Fibroblast of skin of right biceps (primary cell): ENCODE measurements at places on chromosomes 2 and 18.

DNA sequence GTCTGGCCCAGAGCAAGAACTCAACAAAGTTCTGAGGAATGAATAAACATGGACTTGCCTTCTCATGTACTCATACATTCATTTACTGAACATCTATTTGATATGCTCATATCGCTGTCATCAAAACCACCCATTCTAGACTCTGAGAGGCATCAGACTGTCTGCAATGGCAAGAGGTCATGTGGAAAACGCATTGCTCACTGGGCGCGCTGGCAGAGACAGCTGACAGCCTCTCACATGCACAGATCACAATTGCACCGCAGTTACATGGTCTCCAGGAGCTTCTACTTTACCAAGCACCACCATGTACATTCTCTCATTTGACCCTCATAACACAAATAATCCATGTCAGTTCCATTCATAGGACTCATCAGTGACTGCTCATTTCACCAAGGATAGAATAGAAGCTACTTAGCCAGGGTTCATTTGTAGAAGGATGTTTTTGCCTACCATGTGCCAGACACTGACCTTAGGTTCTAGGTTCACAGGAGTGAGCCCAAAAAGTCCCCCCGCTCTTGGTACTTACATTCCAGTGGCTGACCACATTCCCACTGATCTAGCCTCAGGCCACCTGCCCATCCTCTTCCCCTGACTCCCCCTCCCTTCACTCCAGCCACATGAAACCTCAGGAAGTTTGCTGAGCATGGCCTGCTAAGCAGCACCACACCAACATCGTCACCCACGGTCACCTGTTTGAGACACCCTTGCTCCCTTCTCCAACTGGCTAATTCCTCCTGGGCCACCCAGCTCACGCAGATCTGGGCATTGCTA, 6.1 kb downstream of the FAM124B start:
- no peak for DNase-seq

DNA sequence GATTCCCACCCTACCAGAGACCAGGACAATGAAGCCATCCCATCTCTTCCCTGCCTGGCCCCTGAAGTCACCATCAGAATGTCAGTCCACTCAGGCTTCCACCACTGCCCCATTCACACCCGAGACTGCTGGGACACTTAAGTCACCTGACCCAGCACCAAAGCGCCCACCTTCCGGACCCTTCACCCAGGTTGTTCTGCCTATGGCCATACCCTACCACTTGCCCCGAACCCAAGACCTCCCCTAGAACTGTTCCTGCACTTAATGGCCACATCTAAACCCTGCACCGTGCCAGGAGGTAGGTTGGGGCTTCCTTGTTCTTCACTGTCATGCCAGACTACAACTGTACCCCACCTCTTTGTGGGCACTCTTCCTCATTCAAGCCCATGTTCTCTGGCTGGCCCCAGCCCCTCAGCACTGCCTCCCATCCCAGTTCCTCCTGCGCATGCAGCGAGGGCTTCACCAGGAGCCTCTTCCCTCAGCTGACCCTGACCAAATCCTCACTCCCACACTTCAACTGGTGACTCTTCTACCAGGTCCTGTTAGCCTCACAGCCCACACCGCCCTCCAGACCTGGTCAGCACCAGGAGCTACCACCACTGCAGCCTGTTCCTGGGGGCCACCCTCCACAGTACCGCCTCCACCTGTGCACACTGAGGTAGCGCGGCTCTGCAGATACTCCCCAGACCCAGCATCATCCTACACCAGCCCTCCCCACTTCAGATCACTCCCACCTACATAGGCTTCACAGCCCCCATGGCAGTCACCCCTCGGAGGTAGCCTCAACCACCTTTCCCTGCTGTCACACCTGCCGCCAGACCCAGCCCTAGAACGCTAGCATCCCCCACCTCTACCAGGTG, 8.3 kb upstream of the ADRA2B start:
- DNase-seq, result no peak

DNA sequence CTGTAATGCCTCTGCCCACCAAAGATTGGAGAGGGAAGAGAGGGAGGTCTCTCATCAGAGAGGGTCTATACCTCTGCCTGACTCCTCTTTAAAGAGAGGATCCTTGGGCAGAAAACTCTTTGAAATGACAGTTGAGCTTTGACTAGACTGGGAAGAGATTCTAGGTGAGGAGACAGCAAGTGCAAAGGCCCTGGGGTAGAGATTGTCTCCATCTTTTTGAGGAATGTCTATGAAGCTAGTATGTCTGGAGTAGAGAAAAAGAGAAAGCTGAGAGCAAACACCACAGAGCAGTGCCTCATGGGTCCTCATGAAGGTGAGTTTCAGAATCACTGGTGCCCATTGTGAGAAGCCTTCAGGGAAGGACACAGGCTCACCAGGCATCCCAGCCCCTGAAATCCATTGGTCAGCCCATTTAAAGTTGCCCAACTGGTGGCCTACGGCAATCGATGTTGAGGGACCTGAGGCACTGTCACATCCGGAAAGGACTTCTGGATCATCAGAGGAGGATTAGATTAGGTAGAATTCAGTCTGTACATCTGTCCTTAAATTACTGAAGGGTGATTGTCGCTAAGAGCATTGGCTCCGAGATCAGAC, 31.5 kb downstream of the LBH start:
- DNase-seq, result no peak

DNA sequence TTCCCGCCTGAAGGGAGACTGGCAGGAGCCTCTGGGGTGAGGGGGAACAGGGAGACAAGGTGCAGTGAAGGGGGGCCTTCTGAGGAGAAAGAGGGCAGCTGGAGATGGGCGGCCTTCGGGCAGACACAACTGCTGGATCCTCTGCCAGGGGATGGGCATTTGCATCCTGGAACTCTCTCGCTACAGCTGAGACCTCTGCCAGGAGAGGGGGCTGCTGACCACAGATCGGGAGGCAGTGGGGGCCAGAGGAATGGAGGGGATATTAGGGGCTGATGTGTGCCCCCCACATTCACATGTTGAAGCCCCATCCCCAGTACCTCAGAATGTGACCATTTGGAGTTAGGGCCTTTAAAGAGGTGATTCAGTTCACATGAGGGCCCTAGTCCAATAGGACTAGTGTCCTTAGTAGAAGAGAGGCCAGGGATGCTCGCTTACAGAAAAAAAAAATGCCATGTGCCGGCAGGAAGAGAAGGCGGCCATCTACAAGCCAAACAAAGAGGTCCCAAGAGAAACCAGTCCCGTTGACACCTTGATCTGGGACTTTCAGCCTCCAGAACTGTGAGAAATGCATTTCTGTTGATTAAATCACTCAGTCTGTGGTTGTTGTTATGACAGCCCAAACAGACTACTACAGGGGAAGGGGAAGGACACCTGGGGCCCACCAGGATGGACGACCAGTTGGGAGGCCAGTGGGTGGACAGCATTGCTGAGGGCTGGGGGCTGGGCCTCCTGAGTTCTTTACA, 50.0 kb downstream of the TRABD2A start:
- no peak for DNase-seq

DNA sequence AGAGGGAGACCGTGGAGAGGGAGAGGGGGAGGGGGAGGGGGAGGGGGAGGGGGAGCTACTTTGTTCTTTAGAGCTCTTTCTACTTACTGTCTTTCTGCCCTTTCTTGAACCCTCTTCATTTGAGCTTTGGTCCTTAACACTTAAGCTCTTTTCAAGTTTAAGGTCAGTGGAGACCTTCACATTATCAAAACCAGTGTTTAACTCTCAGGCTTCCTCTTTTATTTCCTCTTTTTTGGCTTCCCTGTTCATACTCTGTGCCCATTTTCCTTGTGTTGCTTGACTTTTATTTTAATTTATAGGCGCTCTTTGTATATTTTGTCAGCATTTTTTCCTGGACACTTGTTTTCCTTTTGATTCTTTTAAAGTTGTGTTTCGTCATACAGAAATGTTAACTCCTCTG, 37.1 kb downstream of the ACSL3 start:
- DNase-seq, result no peak

DNA sequence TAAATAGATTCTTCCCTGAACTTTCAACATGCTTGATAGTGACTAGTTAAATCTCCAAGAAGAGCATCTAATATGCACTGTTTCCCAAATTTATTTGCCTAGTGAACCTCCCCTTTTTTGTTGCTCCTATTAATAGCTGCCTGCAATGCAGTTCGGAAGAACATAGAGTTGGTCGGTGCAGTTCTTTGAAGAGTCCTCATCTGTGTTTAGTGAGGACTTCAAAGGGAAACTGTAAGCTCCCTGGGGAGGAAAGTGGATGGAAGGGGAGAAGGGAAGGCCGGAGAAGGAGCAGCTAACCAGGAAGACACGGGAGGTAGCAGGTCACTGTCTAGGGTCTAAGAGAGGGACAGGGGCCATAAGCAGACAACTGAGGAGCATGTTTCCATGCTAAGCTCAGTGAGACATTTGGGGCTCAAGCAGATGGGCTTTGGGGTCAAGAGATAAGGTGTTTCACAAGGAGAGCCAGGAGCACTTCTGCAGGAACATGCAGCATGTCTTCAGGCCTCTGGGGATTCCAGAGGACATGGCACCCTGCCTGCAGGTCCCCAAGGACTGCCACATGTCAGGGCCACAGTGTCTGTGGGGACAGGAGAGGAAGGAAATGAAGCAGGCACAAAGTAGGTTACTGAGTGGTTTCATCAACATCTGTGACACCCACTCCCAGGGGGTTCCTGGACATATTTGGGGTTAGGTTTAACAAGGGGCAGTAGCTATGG, 48.7 kb upstream of the ANXA4 start:
- DNase-seq, result no peak

- DNase-seq, result no peak
Measured at GRCh38 chr2:127085317-127085681, 21.7 kb downstream of the BIN1 start.

- no peak for DNase-seq
Measured at GRCh38 chr2:13143451-13143850, 426.7 kb downstream of the TRIB2 start.

DNA sequence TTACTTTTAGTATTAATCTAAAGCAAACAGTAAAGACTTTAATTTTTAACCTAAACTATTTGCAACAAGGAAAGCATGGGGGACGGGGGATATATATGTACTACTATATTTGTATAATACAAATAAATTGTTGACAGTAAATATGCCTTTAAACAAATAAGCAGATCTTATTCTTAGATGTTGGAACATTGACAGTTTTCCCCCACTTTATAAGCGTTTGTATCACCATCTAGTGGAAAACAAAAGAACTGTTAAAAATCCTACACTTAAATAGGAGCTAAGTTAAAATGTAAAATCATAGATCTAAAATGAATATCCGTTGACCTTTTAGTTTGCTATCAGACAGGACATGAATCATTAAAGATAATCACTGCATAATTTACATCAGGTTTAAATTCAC, 50.0 kb downstream of the RBBP8 start:
- DNase-seq, result peak; percentile 42

GRCh38 chr2:10668402-10669012, 21.3 kb downstream of the NOL10 start:
- peak; percentile 52 for DNase-seq

DNA sequence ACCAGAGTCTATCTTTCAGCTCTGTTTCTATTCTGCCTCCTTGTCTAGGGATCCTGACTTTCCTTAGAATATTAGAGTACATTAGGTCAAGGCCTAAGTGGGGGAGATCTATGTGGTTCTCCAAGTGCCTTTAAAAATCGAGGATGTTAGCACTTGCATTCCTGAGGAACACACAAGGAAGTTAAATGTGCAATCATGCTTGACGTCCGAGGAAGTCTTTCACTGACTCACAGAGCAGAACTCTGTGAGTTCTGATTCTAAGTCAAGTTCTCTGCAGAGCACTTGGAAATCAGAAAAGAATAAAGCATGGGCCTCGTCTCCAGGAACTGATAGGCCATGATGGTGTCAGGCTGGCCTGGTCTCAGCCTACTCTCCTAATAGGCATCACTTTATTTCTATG, 17.2 kb downstream of the FHOD3 start:
- peak; percentile 92 for DNase-seq

- DNase-seq, result peak; percentile 67
Measured at GRCh38 chr2:187842978-187843847, 289.0 kb upstream of the TFPI start.

DNA sequence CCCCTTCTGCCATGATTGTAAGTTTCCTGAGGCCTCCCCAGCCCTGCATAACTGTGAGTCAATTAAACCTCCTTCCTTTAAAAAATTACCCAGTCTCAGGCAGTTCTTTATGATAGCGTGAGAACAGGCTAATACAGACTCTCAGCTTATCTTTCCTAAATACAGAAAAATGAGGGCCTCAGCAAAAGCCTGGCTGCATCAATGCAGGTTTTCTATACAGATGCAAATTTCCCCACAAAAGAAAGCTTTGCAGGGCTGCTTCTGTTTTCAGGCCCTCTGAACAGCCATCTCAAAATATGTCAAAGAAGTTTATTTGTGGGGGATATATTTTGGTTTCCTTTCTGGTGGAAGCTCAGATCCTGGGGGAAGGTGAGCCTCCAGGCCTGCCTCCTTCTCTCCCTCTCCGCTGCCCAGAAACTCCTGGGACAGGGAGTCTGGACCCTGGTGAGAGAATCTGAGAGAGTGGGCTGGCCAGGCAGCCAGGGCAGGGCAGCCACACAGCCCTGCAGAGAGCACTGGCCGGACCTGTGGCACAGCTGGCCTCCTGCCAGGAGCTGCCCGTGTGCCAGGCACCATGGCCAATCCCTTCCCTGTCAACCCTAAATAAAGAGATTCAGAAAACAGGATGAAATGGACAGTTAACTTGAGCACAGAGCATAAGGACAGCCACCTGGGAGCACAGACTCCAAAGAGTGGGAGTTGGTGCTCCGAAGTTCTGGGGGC, 21.6 kb upstream of the AGXT start:
- no peak for DNase-seq

DNA sequence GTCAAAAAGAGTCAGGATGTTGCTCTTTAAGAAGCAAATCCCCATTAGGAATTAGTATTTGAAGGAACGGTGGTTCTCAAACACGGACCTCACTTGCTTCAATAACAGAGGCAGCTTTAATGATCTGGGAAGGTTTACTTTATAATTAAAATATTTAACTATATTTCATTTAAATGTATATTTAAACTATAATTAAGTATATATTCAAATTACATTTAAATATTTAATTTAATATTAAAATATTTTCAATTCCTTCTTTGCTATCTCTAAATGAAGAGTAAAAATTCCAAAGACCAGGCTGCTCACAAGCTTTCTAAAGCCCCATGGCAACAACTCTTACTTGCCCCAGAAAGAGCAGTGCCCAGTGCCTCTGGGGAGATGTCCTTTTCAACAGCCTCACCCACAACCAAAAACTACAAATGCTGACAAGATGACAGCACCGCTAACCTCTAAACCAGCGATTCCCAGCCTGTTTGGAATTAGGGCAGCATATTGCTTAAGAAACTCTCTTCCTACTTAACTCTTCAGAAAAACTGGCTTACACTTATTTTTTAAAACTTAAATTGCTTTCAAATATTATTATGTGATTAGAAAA, 62.9 kb upstream of the POU3F3 start:
- DNase-seq, result no peak

DNA sequence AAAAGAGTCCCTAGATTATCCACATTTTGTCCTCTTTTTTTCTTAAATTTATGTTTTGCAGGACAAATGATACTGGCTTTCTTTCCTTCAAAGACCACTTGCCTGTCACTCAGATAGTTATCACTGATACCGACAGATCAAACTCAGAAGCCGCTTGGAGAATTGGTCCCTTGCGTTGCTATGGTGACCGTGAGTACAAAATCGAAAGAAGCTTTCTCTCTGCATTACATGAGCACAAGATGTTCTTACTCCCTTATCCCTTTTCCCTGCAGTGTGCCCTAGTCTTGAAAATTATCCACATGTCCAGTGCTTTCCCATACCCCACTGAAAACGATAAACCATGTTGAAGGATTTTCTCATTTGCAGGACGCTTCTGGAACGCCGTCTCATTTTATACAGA, 738.5 kb downstream of the CNTNAP5 start:
- no peak for DNase-seq
